ENCODE measurements at places on chromosomes 3 and 15. TPM values are rescaled to one million over a fixed set of nuclear protein-coding genes. Genes with fewer than 3 reads are reported as not detected.

The ISL2 gene
- total RNA-seq = 3.6 TPM

The UBE2Q2 gene
- total RNA-seq = 61.8 TPM

DNA sequence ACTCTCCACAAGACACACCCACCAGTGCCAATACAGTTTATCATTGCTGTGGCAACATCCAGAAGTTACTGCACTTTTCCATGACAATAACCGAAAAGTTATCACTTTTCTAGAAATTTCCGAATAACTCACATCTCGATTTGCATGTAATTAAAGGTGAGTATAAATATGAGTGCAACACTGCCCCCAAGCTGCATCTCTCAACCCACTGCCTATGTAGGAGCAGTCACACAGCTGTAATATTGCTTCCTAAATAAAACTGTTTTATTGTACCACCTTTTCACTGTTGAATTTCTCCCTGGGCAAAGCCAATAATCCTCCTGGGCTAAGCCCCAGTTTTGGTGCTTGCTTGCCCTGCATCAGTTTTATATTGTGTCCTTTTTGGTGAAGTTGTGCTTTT lies 601.0 kb upstream of the EPHA6 start:
- no peak for DNase-seq

DNA sequence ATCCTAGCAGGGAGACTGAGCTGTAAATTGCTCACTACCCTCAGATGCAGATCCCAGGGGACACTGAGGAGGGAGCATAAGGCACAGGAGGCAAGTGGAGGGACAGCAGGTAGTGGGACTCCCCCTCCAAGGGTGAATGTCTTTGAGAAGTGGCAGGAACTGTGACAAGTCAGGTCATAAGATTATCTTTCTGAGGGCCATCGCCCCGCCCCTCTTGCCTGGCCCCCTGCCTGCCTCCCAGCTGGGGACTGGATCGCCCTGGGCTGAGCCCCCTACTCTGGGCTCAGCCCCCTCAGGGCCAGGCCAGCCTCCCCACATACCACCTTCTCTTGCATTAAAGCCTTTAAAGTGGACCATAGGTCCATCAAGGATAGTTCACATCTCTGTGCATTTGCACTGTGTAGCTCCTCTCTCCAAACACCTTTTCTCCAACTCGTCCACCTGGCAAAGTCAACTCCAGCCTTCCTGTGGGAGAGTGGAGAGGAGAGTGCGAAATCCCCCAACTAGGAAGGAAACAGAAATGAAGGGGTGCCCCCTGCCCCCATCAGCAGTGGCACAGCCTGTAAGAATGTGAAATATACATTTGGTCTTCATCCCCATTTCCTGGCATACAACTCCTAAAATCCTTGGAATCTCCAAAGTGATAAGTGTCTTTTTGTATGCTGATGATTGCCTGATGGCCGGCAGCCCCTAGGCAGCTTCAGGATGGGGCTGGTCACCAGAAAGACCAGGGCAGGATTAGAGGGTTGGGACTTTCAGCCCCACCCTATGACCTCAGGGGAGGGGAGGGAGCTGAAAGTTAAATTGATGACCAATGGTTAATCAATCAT lies 14.7 kb downstream of the PIF1 start:
- DNase-seq = no peak

- no peak for DNase-seq
Observed at GRCh38 chr15:77023576-77024272, 28.8 kb downstream of the PSTPIP1 start.

- no peak for DNase-seq
Observed at GRCh38 chr15:24777307-24777706, 101.7 kb downstream of the NPAP1 start.

DNA sequence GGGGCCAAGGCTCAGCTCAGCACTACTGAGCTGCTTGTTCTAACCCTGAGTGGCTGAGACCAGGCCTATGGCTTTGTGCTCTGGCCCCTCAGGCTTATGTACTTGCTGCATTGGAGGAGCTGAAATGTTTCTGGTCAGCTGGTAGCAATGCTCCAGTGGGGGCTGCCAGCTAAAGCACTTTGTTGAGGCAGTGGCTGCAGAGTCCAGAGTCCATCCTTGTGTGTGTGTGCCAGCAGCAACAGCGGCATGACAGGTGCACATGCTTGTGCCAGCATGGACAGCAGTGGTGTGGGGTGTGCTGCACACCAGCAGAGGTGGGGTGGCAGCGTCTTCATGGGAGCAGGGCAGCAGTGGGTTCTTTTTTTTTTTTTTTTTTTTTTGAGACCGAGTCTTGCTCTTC lies 169.1 kb downstream of the VPS8 start:
- DNase-seq = no peak

- DNase-seq = no peak
Observed at GRCh38 chr3:87765256-87765655, 293.5 kb downstream of the CGGBP1 start.

GRCh38 chr3:60973321-60973720 lies 277.9 kb downstream of the FHIT start:
- DNase-seq = no peak

Data from MG63 (cell line).